Stimulated activated CD4-positive, alpha-beta T cell treated with anti-CD3 and anti-CD28 coated beads, Interleukin-15, amount 100 ng/mL, for 1 hour (primary cell): ENCODE measurements at places on chromosomes 13 and 19.
A peak's percentile ranks its signal among the peaks of the same experiment; 100 is the strongest.

- peak; percentile 7 for DNase-seq
These were observed 8.6 kb upstream of the CEACAM6 start for GRCh38 chr19:41746593-41747227.

- DNase-seq, result peak; percentile 34
These were observed 1.4 kb upstream of the USF2 start for GRCh38 chr19:35267353-35267817.

DNA sequence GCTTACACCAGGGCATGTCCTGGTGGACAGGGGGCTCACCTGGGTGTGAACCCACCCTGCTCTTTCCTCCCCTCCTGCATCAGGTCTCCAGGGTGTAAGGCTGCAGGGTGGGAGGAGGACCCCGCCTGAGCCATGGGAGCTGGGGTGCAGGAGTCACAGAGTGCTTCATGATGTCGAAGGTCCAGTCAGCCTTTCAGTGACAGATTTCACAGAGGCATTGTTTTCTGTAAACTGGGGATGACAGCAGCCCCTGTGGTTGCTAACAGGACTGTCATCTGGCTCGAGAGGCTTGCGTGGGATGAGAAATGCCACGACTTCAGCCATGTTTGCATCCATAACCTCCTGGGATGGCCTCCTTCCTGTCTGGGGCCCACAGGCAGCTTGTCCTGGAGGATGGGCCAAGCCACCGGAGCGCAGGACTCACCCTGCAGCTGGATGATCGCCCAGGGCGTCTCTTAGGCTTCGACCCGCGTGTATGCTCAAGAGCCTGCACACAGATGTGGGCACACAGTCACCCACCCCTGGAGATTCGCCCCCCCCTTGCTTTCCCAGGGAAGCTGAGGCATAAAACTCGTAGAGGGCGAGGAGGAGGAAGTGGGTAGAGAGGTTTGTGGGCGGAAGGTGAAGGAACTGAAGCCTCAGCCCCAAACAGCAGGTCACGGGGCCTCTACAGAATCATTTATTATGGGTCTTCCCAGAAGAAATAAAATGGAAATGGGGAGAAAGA lies 4.9 kb downstream of the NANOS3 start:
- no peak for DNase-seq

GRCh38 chr13:33286128-33286527 lies 573 bp upstream of the STARD13 start:
- DNase-seq, result no peak

DNA sequence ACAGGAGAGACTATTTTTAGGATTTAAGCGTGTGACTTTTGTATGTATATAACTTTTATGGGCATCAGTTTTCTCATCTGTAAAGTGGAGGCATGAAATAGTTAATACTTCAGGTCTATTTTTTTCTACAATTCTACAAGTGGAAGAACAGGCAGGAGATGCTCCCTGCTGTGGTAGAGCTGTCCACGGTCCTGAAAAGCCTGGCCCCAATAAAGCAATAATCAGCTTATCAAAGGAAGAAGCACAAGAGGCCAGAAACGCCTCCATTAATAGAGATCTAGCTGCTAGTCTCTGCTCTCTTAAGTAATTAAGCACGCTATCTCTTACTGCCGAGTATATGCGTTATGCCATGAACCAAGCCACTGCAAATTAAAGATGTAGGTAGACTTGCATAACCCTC lies 28.0 kb upstream of the WASF3 start:
- no peak for DNase-seq

DNA sequence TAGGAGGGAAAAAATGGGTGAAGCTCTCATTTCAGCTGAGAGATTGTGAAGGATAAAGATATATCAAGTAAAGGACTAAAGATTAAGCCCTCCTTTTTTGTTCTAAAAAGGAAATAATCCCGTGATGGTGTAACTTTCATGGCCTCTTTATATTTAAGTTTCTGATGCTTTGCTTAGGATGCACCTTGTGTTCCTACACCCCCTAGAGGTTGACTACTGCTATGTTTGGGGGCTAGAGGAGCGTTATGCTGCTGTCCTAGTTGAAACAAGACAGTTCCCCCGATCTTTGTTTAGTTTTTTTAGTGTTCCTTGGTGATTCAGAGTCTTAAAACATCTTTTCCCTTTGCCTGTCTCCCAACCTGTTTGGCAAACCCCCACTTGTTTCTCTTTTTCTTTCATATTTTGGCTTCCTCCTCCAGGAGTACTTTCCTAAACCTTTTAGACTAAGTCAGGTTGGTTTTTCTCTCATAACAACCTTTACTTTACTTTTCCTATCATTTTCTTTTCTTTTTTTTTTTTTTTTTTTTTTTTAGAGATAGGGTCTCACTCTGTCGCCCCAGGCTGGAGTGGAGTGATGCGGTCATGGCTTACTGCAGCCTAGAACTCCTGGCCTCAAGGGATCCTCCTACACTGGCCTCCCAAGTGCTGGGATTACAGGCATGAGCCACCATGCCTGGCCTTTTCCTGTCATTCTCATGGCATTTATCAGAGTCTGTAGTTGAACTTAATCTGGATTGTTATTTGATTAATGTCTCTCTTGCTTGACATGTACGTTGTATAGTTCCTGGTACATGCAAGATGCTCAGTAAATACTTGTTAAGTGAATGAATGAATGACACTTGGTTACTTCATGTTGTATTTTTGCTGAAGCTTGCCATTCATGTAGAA lies 2.8 kb downstream of the UBA2 start:
- DNase-seq, result no peak

DNA sequence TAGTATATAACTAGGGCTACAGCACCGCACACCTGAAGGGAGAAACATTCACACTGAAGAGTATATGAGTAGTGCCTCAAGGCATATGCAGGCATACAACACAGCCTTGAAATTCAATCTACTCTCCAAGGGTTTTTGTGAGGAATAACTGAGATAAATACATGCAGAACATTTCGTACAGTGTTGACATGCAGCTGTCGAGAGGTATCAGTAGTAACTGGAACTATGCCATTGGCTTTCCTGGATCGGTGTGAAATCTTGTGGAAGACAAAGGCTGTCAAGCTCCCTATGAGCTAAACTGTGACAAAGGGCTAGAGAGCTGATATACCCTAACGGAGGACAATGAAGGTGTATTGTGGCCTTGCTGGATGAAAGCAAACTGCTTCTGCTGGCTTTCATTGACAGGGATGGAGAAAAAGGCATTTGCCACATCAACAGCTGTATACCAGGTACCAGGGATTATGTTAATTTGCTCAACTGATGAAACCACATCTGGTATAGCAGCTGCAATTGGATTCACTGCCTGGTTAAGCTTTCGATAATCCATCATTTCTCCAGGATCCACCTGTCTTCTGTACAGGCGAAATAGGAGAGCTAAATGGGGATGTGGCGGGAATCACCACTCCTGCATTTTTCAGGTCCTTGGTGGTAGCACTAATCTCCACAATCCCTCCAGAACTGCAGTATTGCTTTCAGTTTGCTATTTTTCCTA lies 16.3 kb downstream of the MTRF1 start:
- no peak for DNase-seq

DNA sequence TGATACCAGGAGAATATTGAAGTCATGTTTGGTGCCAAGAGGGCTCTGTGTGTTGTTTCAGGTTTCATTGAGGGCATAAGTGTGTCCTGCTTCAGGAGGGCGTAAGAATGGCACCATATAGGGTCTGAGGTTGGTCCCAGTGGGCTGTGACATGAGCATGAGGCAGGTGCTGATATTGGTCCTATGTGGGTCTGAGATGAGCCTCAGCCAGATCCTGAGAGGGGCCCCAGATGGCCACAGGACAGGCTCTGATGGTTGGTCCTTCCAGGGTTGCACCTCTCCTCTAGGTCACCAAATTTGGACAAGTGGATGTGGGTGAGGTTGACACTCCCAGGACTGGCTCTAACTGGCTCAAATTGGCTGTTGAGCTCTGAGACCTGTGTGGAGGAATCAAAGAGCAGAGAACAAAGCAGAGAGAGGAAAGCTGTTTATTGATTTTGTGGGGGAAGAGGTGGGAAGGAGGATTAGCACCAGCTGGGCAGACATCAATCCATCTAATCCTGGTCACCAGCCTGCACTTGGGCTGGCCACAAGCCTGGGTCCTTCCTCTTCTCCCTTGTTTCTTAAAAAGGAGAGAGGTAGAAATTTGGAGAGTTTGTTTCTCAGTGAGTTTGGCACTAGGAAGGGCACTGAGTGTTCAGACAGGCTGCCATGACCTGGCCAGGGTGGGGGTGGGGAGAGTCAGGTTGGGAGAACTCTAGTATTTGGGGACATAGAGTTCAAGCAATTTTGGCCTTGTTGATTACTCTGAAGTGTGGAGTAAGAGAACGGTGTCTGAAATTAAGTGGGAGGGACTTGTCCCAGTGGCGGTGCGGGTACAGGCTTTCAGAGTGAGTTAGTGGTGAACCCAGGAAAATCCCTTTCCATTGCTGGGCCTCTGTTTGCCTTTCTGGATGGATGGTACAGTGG lies 38.7 kb downstream of the CYP2B6 start:
- DNase-seq, result no peak

GRCh38 chr19:16830679-16831078 lies 1.5 kb downstream of the SIN3B start:
- DNase-seq, result no peak

DNA sequence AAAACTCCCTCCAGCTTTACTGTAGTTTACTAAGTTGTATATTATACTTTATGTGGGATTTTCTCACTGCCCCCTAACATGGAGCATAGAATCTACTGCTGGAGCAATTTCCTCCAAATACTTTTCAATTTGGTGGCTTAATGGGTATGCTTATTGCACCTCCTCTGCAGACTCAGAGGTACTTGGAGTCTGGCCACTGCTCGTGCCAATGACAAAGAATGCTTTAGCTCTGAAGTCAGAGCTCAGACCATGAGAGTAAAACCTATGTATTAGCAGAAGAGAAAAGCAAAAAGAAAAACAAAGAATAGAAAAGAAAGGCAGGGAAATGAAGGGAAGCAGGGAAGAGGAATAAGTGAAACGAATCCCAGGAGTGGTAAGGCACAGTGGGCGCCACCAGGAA lies 71.9 kb downstream of the SUCLA2 start:
- DNase-seq, result no peak

DNA sequence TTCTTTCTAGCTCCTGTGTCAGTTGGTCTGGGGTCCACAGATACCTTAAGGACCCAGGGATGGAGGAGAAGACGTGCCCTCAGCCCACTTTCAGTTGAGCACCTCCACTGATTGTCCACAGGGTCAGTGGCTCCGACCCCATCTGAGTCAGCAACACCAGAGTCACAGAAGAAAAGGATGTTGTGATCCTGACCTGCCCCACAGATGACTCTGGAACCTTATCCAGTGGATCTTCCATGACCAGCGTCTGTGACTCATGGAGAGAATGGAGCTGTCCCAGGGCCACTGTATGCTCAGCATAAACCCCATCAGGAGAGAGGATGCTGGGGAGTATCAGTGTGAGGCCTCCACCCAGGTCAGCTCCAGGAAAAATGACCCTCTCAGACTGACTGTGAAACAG lies 22.0 kb downstream of the CEACAM4 start:
- no peak for DNase-seq

DNA sequence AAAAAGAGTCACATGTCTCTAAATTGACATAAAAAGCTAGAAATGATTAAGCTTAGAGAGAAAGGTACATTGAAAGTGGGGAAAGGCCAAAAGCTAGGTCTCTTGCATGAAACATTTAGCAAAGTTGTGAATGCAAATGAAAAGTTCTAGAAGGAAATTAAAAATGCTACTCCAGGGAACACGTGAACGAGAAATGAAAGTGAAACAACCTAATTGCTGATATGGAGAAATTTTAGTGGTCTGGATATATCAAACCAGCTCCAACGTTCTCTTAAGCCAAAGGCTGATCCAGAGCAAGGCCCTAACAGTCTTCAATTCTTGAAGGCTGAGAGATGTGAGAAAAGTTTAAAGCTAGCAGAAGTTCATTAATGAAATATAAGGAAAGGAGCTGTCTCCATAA lies 419.8 kb downstream of the SLITRK6 start:
- DNase-seq, result no peak

- DNase-seq, result no peak
These were observed 5.9 kb upstream of the DCAF15 start for GRCh38 chr19:13946414-13946813.

DNA sequence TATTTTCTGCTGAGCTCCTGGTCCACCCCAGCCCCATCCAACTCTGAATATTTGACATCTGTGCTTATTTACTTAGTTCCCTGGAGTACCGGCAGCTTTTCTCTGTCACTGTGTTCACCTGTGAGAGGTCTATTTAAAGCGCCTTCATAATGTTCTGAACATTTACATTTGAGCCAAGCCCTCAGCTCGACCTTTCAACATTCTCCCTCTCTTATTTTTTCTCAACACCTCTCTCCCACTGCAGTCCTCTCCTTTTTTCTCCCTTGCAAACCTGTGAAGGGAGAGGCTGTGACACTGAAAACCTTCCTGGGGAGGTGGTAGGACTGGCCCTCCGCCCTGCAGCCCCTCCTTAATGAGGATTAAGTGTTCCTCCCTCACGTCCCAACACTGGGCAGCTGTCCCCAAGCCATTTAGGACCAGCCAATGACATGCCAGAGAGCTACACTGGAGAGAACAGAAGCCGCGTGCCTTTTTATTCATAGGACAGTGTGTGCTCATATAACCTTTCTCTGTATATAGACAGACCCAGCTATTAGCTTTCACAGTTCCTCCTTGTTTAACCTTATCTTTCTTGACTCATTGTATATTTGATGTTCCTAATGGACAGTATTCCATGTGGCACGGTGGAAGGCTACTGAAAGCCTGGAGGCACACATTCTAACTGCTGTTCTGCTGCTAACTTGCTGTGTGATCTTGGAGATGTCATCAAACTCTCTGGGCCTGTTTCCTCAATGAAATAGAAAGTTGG lies 134.8 kb downstream of the NUFIP1 start:
- DNase-seq, result no peak

DNA sequence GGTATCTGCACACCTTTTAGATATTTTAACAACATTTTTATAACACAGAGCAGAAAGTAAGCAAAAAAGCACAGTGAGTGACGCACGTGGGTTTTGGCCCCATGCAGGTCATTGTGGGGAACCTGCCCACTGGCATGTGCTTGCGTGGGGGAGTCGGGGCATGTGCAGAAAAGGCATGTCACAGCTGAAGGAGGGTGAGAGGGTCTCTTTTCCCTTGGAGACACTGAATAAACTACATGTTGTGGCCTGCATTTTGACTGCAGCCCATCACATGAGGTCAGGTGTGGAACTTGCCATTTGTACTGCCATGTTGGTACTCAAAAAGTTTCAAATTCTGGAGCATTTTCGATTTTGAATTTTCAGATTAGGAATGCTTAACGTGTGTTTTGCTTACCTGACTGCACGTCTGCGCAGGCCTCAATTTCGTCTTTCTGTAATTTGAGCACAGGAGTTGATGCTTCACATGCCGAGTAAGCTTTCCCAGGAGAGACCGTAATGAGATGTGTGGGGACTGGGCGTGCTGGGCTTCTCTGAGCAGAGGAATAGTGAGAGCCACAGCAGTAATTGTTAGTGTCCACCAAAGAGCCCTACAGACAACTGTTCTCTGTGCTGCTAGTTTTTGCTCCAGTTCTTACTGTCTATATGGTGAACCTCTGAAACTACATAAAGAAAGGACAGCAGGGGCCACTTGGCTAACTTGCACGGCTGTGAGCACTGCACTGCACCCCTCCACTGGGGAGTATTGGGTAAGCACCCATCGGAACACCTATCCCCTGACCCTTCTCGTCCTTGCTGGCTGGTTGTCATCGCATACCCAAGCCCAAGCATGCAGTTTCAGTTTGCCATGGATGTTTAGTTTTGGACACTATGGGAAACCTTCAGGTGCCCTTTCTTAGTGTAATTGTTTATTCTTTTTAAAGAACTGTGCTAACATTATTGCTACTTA lies 72.9 kb upstream of the GPR183 start:
- DNase-seq, result no peak
